ENCODE measurements at places on chromosomes 6 and 20.

DNA sequence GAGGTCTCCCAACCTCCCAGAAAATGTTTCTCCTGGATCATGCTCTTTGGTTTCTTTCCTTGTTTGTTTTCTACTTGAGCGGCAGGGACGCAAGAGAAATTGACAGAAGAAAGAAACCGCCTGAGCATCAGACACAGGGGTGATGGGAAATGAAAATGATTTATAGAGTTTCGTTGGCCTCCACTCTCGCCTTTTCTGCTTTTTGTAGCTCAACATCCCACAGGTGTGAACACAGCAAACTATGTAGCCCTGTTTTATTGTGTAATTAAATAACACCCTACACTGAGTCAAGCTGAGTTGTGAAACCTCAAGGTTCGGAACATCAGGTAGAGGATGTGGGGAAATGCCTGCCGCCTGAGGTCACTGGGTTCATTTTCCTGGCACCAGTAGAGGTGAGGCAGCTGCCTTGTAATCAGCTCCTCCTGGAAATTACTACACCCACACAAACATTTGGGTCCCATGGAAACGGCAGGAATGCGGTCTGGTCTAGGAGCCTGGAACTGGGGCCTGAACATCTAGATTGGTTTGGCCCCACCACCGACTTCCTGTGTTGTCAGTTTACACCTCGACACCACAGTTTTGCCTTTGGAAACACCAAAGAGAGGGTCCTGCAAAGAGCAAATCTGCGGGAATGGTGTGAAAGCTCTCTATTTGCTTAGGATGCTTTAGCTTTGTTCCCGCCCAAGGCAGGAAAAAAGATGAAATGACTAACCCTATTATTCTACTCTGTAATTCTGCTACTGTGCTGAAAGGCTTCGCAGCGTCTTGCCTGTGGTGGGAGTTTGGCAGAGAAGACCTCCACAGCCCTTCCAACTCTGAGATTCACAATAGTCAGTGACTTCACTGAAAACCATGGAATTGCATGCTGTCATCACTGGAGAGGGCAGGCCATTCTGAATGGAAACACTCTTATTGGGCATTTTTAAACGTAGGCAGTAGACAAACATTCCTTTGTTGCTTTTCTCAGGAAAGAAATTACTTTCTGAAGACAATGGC lies 53.0 kb downstream of the ADAT2 start:
- H3K27ac ChIP-seq: no peak overlapping the region
- DNase-seq: peak; percentile 5
- H3K4me3 ChIP-seq: no peak overlapping the region
- no peaks in the 10 kb centered on the region for H3K36me3 ChIP-seq
- H3K27me3 ChIP-seq: no peaks in the 10 kb centered on the region

DNA sequence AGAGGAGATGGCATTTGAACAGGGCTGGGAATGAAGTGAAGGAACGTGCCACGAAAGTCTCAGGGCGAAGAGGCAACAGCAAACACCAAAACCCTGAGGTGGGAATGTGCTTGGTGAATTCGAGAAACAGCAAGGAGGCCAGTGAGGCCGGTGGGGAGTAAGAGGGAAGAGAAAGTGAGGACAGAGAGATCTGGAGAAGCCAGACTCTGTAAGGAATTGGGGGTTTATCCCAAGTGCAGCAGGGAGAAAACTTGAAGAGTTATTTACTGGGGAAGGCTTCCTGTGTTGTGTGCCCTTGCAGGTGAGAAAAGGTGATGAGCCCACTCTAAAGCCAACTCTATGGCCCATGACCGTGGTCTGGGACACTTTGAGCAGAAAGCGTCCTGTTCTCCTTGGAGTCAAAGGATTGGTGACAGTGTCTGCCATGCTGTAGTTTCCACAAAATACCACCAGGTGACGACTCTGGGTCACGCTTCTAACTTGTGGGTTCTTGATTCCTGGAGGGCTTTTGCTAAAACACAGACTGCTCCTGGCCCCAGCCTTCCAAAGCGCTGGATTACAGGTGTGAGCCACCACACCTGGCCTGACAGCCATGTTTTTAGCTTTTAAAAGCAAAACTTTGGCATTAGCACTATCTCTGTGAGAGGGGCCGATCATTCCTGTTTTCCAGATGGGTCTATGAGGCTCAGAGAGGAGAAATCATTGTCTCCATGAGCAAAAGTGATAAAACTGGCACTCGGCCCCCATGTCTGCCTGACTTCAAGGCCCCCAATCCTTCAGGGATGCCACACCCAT lies 18.0 kb upstream of the CSNK2A1 start:
- peak; percentile 80 for DNase-seq
- H3K27ac ChIP-seq: no peak overlapping the region
- H3K4me3 ChIP-seq: no peak overlapping the region
- no peaks in the 10 kb centered on the region for H3K4me1 ChIP-seq
- H3K36me3 ChIP-seq: no peaks in the 10 kb centered on the region

DNA sequence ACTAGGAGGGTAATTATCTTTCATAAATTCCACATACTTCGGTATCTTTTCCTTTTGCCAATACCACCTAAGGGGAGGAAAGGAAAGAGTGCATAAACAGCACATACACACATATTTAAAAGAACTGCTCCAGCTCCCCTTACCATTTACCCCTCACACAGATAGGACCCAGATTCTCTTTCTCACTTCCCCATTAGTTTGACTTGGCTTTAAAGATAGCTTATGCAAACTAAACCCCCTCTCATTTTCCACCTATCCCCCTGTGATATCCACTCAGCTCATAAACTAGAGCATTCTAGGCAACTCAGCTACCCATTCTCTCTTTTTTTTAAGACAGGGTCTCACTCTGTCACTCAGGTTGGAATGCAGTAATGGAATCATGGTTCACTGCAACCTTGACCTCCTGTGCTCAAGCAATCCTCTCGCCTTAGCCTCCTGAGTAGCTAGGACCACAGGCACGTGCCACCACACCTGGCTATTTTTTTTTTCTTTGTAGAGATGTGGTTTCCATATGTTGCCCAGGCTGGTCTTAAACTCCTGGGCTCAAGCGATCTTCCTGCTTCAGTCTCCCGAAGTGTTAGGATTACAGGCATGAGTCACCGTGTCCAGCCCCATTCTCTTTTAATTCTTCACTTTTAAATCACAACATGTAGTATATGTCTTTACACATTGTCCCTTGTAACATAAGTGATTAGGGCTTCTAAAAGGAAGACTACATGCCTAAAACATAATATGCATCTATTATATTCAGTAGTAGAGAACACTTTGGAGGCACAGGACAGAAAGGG lies 4.0 kb downstream of the FUCA2 start:
- no peaks in the 10 kb centered on the region for H3K27me3 ChIP-seq
- DNase-seq: no peak
- no peak overlapping the region for H3K27ac ChIP-seq
- no peaks in the 10 kb centered on the region for H3K36me3 ChIP-seq

- no peak overlapping the region for H3K4me3 ChIP-seq
- H3K4me1 ChIP-seq: peaks cover 3% of the 10 kb centered on the region
- no peaks in the 10 kb centered on the region for H3K27me3 ChIP-seq
- no peak overlapping the region for H3K27ac ChIP-seq
- DNase-seq: no peak
Observed at GRCh38 chr6:125067552-125067951, 86.0 kb upstream of the TPD52L1 start.

DNA sequence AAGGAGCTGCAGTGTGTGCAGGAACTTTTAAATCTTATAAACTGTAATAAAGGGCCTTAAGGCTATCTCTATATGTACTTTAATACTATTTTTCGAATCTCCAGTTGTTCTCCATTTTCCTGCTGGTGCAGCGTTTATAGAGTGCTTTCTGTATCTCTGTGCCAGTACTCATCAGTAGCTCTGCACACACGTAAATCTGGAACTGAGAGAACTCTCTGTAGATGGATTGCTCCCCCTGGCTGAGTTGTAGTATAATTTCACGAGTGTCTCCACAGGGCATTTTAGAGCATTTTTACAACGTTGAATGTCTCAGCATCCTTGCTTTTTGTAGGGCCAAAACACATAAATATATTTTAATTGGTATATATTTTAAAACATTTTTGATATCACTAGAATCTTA lies 256.5 kb downstream of the TRDN start:
- H3K4me3 ChIP-seq: peak overlapping the region; percentile 20
- H3K27ac ChIP-seq: peak overlapping the region; percentile 67
- no peaks in the 10 kb centered on the region for H3K27me3 ChIP-seq
- DNase-seq: peak; percentile 94
- H3K4me1 ChIP-seq: peaks cover 40% of the 10 kb centered on the region

GRCh38 chr6:107695061-107695720 lies 128.9 kb downstream of the SCML4 start:
- no peak overlapping the region for H3K4me3 ChIP-seq
- H3K27me3 ChIP-seq: no peaks in the 10 kb centered on the region
- DNase-seq: no peak
- no peak overlapping the region for H3K27ac ChIP-seq

- DNase-seq: no peak
- H3K27ac ChIP-seq: no peak overlapping the region
- H3K4me1 ChIP-seq: peaks cover 24% of the 10 kb centered on the region
- no peaks in the 10 kb centered on the region for H3K36me3 ChIP-seq
- H3K27me3 ChIP-seq: no peaks in the 10 kb centered on the region
Observed at GRCh38 chr6:24229696-24230405, 103.8 kb downstream of the NRSN1 start.

GRCh38 chr20:41304424-41305079 lies 13.0 kb downstream of the ZHX3 start:
- H3K4me1 ChIP-seq: no peaks in the 10 kb centered on the region
- no peaks in the 10 kb centered on the region for H3K27me3 ChIP-seq
- H3K4me3 ChIP-seq: no peak overlapping the region
- DNase-seq: no peak
- no peak overlapping the region for H3K27ac ChIP-seq

GRCh38 chr6:167287513-167288048 lies 3.5 kb upstream of the UNC93A start:
- no peak overlapping the region for H3K4me3 ChIP-seq
- H3K4me1 ChIP-seq: no peaks in the 10 kb centered on the region
- no peak overlapping the region for H3K27ac ChIP-seq
- H3K27me3 ChIP-seq: peaks cover 7% of the 10 kb centered on the region
- H3K36me3 ChIP-seq: no peaks in the 10 kb centered on the region
- DNase-seq: no peak

- DNase-seq: peak; percentile 39
- no peaks in the 10 kb centered on the region for H3K27me3 ChIP-seq
- H3K27ac ChIP-seq: no peak overlapping the region
- H3K4me1 ChIP-seq: peaks cover 27% of the 10 kb centered on the region
Observed at GRCh38 chr6:16414205-16414604, 175.8 kb downstream of the GMPR start.

All from A673 (cell line).